Stimulated activated CD4-positive, alpha-beta T cell treated with anti-CD3 and anti-CD28 coated beads, Interleukin-4, amount 100 ng/mL, for 4 hours (primary cell): ENCODE measurements at places on chromosomes 1 and 21.

GRCh38 chr1:88867743-88868521, 23.4 kb downstream of the GTF2B start:
- DNase-seq, result no peak

- DNase-seq, result no peak
Measured at GRCh38 chr1:229047161-229047839, 223.6 kb upstream of the RAB4A start.

GRCh38 chr1:62335656-62336055, 16.4 kb upstream of the KANK4 start:
- no peak for DNase-seq

- DNase-seq, result no peak
Measured at GRCh38 chr1:212302745-212303383, 17.7 kb downstream of the PPP2R5A start.

DNA sequence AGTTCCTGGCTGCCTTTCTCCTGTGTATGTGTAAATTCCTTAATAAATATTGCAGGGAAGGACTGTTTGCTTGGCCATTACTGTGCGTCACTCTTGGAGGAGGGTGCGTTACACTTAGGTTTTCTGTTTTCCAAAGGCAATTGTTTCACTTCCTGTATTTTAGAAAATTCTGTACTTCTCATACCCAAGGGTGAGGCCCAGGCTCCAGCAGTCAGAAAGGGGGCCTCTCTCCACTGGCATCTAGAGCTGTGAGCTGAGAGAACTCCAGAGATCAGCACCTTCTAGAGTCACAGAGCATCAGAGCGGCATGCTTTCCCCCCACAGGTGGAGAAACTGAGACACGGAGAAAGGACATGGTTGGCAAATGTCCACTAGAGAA, 27.0 kb upstream of the ZFP69B start:
- no peak for DNase-seq

DNA sequence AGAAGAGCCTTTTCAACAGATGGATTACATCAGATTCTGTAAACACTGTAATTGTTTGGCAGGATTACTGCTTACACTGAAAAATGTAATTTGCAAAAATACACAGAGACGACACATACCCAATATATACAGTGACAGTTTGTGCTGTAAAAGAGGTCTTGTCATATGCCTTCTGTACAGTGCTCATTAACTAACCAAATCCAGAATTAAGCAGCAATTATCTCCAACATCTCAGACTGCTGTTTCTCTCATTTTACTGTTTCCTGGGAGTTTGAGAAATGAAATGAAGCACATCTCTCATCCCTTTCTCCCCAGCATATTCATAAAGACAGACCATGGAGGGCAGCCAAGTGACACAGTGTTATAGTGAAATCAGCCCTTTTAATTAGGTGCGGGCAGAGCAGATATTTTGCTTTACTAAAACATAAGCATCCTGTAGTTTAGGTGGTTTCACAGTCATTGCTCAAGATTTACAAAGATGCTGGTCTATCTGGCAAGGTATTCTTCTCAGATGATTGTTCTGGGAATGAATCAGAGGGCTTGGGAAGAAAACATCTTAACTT, 618.4 kb upstream of the USP24 start:
- DNase-seq, result no peak

- no peak for DNase-seq
Measured at GRCh38 chr1:187067160-187067559, 238.4 kb downstream of the PLA2G4A start.

- DNase-seq, result no peak
Measured at GRCh38 chr1:1758059-1758621, 20.1 kb downstream of the NADK start.

DNA sequence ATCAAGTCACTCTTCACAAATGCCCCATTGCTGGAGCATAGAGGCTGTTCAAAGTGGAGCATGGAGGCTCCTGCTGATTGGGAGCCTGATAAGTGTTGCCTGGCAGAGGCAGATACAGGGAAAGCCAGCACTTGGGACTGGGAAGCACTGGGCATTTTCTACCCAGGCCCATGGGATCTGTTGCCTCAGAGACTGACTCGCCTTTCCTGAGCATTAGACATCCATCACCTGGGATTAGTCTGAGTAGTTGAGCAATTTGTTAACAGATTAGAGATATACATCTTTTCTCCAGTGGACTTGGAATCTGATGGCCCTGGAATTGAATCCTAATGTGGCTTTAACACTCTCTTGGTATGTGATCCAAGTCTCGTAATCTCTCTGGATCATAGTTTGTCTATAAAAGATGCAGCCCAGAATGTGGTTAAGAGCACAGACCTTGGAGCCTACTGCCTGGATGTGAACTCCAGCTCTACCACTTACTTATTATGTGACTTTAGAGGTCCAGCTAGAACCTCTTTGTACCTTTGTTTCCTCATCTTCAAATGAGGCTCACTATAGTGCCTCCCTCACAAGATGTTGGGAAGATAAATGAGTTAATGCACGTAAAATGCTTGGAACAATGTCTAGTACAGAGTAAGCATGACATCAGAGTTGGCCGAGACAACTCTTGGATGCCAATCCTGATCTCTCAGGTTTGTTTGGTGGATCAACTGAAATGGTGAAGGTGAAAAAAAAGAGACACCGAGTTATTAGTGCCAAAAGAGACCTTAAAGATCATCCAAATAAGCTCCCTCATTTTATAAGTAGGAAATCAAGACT, 38.3 kb upstream of the NRDC start:
- no peak for DNase-seq

GRCh38 chr1:240395336-240395735, 216.6 kb downstream of the GREM2 start:
- no peak for DNase-seq

- DNase-seq, result no peak
Measured at GRCh38 chr1:11245904-11246719, 16.2 kb downstream of the MTOR start.

DNA sequence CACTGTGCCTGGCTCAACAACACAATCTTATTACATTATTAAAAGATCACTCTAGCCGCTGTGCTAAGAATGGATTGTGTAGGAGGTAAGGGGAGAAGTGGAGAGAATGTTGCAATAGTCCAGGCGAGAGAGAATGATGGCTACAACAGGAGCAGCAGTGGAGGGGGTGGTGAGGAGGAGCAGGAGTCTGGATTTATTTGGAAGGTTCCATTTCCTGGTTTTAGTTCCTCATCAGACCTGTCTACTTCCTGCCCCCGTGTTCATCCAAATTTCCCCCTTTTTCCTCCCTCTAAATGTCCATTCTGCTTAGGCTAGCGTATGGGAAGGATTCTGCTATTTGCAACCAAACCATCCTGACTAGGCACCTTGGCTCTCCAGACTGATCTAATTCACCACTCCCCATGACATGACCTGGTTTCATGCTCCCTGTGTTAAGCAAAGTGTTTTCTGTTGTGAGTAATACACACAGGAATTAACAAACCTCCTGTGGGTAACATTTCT, 35.1 kb upstream of the EYA3 start:
- no peak for DNase-seq

DNA sequence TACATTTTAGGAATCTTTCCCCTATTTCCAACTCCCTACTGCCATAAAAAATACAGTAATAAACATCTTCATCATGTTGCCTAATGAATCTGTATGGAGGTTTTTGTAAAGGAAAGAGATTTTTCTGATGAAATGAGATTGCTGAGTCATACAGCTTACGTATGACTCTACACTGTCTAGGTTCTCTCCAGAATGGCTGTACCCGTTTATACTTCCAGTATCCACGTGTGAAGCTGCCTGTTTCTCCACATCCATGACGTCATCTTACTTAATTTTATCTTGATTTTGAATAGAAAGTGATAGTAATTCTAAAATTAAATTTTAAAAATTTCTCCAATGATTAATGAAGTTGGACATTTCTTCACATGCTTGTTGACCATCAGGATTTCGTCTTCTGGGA, 103.7 kb downstream of the COQ8A start:
- no peak for DNase-seq

- no peak for DNase-seq
Measured at GRCh38 chr1:208433086-208433485, 188.9 kb upstream of the PLXNA2 start.

GRCh38 chr1:102879439-102879993, 228.8 kb downstream of the COL11A1 start:
- DNase-seq, result no peak

GRCh38 chr1:3049905-3050304, 19.1 kb upstream of the PRDM16 start:
- DNase-seq, result no peak

GRCh38 chr1:156412653-156413321, 43.8 kb downstream of the RHBG start:
- no peak for DNase-seq

- no peak for DNase-seq
Measured at GRCh38 chr21:43611598-43612369, 47.5 kb downstream of the HSF2BP start.

DNA sequence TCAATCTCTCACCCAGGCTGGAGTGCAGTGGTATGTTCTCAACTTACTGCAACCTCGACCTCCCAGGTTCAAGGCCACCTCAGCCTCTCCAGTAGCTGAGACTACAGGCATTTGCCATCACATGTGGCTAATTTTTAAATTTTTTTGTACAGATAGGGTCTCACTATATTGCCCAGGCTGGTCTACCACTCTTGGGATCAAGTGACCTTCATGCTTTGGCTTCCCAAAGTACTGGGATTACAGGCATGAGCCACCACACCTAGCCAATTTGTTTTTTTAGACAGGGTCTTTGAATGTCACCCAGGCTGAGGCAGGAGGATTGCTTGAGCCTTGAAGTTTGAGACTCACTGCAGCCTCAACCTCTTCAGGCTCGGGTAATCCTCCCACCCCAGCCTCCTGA, 10.2 kb upstream of the USP48 start:
- DNase-seq, result no peak

DNA sequence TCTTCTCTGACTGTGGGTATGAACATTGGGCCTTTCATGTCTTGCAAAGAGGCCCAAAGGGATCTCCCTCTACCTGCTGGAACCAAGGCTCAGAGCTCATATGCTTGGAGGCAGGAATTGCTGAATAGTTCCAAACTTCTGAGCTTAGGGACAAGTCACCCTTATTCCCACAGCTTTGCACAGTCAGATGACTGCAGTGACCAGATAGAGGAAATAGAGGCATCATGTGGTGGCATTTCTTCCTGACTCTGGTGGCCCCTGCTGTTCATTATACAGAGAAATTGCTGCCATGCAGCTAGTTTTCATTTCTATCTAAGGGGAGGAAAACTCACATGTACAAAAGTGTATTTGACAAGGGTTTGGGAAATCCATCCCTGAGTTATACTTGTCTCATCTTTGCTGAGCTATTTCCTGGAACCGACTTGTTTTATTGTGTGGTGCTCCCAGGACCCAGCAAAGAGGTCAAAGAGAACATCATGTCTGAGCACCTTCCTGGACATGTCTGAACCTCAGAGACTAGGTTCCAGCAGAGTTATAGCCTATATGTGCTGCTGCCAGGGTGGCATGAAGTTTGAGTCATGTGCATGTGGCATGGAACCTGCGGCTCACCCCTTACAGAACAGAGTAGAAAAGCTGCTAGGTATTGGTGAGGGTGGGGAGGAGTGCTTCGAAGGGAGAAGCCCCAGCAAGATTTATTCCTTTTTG, 131.2 kb downstream of the PIK3R3 start:
- DNase-seq, result no peak

DNA sequence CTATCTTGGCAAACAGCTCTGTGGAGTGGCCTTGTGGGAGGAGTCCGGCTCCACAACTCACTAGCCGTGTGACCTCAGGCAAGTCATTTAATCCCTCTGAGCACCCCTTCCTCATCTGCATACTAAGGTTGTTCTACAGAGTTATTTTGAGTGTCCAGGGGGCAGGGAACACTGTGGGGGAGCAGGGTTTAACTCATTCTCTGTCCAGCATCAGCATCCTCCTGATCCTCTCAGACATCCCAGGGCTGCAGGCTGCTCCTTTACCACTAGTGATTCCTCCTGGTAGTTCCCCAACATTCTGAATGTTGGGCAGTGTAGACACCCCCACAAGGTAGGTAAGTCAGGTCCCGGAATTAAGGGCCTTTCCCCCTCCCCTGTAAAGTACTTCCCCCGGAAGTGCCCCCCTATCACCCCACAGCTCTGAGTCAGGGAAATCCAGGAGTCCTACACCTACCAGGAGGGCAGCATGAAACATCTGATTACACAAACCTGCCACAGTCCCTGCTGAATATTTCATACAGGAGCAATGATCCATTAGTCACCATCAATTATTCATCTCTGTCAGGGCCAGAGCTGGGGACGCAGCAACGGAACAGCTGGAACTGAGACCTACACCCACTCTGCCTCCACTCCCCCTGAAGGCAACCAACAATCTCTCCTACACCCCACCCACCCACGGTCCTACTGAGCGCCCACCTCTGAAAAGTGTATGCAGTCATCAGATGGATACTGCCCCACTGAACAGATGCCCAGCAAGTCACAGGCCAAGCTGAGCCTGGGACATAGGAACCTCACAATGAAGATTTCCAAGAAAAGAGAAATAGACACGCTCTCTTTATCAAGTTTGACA, 20.5 kb downstream of the SYT2 start:
- no peak for DNase-seq

DNA sequence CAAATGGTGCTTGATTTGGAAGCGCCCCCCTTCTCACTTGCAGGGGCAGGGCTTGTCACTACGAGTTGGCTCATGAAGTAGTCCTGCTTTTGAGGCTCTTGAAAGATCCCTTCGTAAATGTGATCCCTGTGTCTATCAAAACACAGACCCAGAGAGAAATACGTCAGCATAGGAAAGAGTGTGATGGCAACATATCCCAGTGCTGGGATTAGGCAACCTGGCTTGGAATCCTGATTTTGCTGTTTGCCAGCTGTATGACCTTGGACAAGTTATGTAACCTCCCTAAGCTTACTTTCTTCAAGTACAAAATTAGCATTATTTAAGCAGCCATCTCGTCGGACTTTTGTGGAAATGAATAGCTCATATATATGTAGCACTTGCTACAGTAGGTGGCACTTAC, 228.4 kb downstream of the ATG4C start:
- no peak for DNase-seq

DNA sequence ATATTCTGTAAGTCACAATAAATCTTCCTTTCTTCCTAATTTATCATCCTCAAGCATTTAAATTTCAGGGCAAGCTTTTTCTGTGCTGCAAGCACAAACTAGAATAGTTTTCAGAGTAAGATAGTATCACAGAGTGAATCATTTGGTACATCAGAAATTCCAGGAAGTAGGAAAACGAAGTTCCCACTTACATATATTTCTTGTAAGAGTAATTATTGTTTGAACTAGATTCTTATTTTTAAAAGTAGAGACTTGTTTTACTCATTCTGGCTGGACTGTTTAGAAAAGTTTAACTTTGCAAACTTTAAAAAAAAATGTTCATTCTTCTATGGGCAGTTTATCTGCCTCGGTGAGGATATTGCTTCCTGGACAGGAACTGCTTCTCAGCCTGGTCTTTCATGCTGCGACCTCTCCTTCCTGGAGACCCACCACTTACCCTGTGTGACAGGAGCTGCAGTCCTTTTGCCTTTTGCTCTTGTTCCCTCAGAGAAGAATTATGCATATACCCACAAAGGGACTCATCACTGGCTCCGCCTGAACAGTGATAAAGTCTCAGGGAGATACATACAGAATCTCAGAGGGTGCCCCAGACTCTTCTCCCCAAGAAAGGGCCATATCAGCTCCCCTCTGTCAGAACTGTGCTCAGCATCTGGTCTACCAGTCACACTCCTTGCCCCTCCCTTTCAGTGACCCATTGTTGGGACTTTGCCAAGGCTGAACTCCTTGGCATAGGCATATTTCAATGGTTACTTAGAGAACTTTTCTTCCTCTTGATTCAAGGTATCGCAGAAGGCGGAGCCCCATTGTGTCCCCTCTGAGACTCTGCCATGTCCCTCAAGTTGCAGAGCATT, 102.7 kb upstream of the CD55 start:
- DNase-seq, result no peak

- no peak for DNase-seq
Measured at GRCh38 chr1:33715195-33715811, 148.6 kb upstream of the HMGB4 start.
